ENCODE measurements at places on chromosomes 5 and 9.

DNA sequence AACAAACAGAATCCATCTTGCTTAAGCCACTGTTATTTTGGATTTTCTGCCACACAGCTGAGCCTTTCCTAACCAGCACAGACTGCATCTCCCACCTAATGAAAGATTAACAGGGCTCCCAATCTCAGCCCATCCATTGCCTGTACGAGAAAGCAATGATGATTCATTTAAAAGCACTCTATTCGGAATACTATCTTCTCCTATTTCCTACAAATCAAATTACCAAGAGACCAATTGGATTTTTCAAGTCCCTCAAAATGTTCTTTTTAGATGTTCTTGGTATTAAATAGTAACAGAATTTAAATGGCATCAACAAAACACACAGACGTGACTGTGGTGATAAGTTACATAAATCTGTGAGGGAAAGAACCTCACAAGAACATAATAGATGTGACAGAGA is 324.1 kb downstream of the AGTPBP1 start:
- DNase-seq: no peak

DNA sequence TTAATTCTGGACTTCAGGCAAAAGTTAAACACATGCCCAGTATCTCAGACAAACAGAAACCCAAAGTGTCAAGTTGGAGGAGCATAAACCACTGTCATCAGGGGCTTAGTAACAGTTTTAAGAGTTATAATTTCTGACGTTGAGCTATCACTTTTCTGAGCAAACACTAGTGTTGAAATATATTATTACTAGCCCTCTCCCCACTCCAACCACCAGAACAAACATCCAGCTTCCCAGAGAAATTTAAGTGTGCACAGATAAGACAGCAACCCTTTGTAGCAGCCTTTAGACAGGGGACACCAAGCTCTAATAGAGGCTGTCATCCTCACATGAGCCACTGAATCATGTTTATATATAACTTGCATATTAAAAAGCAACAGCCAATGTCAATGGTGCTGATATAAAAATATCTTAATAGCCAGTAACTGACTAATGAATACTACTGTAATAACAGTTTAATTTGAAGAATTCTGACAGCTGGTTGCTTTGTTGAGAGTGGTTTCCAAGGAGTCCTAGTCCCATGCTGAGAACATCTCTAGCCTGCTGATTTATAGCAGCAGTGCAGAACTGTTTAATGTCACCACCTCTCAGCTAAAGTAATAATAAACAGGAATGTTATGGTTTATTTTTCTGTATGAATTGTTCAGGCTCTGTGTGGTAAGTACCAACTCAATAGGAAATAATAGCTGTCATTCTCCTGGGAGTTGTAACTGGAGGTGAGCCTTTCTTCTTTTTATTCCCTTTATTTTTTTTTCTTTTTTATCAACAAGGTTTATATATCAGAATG is 528.7 kb upstream of the ZNF608 start:
- no peak for DNase-seq

DNA sequence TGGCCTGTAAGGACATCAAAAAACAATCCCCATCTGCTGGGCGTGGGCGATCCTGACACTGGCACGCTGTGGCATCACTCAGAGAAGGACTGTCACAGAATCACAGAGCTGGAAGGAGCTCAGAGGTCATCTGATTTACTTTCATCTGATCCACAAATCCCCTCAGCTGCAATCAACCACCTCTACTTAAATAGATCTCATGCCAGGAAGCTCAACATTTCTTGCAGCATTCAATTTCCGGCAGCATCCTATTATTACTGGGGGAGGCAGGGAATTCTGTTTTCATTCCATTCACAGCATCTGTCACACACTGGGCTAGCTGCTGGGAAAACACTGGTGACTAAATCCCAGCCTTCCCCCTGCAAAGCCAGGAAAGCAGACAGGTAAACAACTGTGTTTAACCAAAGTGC is 38.3 kb downstream of the RETREG1 start:
- DNase-seq: no peak

GRCh38 chr9:1960342-1961042 is 54.7 kb upstream of the SMARCA2 start:
- DNase-seq: no peak

DNA sequence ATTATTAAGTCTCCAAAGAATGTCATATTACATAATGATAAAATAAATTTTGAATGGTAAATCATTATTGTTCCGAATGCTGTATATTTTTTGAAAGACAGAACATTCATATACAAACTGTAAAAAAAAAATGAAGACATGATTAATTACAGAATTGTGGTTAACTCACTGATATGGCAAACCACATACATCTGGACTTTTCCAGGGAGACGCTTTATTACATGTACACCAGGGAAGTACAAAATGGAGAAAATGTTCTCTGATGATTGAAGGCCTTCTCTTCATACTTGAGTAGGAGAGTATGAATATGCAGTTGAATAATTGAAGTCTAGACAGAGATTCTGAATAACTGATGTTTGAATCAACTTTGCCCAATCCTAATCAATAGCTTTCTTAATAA is 1886.9 kb downstream of the EFNA5 start:
- no peak for DNase-seq

DNA sequence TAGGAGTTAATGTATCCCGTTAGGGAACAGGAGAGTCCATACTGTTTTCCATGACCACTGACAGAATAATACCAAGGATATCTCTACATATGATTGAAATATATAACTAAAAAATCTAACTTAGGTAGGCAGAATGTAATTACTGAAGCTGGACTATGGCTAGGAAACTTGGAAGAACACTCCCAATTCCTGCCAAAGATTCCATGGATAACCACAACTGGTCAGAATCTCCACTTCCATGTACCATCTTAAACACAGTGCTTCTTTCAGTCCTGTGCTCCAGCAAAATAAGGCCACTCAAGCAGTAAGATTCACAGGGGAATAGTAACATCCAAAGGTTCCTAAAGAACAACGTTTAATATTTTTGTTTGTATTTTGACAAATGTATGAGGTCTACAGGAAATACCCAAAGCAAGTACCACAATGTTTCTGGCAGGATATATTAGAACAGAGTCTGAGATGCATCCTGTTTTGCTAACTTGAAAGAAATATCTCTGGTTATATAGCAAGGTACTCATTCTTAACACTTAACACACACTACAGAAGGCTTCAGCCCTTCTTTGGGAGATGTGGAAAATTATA is 295.0 kb downstream of the ADAMTS6 start:
- no peak for DNase-seq

DNA sequence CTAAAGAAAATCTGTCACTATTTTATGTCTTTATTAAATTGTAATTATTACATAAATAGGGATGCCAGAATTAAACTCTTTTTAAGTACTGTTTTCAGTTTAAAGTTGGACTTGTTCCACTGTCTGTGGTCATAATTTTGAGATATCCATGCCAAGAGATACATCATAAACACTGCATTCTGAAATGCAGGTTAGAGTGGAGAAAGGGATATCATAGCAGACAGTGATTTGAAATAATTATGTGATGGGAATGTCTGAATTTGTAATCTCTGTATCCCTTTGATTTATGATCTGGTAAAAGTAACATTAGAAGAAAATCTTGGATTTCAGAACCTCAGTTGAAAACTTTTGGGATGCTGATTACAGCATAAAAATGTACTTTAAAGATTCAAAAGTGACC is 222.1 kb downstream of the GOLPH3 start:
- DNase-seq: no peak

DNA sequence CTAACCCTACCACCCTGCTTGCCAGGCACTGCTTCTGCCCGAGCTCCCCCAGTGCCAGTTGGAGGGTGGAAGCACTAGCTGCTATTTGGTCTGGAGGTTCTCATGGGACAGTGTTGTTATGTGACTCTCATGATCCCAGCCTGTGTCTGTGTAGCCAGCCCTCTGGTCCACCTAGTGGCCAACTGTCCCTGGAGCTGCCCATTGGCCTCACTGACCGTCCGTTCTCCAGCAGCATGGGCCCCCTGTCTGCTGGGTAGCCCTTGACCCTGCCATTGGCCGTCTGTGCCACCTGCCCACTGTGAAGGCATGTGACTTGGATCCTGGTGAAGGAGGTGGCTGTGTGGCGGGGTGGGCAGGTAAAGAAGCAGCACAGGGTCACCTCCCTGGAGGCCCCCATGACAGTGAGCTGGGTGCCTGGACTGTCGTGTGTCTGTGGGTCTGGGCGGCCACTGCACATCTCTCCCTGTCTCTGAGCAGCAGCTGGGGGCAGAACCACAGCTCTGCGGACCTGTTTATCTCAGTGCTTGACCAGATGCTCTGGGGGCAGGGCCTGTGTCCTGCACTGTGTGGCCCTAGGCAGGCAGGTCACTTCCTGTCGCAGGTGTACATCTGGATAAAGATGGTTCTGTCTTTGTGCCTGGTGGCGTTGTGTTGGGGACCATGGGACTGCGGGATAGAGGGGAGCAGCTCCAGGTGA is 11.4 kb downstream of the PHF2 start:
- DNase-seq: no peak

DNA sequence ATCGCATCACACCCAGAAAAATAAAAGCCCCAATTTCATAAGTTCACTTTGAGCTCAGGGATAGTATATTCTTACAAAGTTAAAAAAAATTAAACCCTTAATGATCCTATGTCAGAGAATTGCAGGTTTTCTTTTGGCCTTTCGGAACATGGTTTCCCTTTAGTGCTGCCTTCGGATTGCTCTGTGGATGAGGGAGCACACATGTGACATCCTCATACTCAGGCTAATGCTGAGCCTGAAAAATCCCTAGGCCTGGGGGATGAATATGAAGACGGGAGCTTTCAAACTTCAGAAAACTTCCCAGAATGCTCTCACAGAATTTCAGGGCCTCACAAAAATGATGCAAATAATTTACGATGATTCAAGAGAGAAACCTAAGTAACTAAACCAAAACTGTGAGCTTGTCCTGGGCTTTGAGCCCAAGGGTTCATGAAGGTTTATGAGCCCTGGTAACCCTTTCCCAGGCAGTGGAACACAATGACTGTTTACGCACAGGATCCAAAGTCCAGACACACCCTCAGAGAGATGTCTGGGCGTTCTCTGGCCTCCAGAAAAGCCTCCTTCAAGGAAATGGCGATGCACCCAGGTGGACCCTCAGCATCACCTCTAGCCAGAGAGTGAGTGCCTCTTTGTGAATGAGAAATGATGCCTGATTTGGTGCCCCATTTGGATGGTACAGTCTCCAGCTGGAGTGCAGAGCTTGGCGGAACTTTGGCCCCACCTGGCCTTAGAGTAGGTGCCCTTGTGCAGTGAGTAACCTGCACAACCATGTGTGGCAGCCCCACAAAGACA is 145.4 kb downstream of the ENTREP1 start:
- DNase-seq: no peak

DNA sequence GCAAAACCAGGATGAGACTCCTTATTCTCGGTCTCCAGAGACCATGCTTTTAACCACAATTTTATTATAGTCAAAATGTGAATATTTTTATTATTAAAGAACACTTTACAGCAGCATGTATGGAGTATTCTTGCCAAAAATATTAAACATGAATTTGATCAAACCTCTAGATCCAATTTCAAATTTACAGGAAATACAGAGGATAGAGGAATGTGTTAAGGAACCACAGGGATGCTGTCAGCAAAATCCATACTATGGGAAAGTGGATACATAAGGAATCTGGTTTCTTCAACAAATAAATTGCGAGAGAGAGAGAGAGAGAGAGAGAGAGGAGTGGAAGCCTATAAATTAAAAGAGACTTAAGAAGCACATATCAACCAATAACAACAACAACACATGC is 348.2 kb upstream of the NUDT12 start:
- no peak for DNase-seq

DNA sequence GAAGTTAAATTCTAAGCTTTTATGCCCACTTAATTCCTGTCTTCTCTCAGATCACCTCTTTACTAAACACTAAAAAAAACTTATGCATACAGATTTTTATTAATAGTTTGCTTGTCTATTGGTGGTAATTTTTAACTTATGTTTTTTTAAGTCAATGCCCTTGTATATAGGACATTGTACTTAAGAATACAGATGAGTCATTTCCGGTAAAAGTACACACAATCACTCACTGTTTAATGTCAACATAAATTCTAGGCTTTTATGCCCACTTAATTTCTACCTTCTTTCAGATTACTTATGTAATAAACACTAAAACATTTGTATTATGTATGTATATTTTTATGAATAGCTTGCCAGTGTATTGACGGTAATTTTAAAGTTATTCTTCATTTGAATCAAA is 872.8 kb upstream of the CDH9 start:
- DNase-seq: no peak

Data from activated gamma-delta T cell treated with Interleukin-2 at 50 U/mL for 16 hours (primary cell).